ENCODE measurements at places on chromosomes 6 and 20.

DNA sequence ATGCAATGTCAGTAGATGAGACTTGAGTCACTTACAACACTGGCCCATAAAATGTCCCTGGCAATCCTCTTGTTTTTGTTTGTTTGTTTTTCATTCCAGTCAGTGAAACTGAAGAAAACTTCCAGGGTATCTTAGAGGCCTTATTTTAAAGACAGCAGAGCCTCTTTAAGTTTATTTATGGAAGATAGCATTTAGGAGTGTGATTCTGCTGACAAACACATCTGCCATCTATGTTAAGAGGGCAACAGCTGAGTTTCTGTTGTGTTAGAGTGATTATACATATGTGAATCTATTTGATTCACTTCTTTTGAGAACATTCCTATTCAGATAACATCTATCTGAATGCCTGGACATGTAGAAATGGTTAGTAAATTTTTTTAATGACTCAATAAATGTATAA, 812.6 kb downstream of the TENT5A start:
- no peak for DNase-seq

GRCh38 chr6:125742464-125743120, 6.8 kb upstream of the HEY2 start:
- no peak for DNase-seq

- no peak for DNase-seq
These were observed 78.5 kb downstream of the TRMT11 start for GRCh38 chr6:126064748-126065401.

DNA sequence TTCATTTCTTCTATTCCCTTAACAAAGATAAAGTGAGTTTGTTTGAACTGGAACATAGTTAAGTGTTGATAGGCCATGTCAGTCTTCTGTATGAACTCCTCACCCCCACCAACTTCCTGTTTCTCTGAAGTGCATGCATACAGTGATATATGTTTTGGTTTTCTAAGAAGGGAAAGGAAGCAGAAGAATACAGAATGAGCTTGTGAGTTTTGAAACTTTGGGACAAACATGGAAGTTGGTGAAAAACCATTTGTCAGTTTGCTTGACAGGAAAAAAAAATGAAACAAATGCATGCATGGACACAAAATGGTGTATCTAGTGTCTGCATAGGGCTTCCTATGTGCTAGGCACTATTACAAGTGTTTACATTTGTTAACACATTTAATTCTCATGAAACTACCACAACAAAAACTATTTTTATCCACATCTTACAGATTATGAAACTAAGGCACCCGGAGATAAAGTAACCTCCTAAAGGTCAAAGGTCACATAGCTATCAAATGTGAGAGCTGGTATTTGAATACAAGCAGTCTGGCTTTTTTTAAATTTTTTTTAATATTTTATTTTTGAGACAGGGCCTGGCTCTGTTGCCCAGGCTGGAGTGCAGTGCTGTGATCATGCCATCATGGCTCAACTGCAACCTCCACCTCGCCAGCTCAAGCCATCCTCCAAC, 105.9 kb downstream of the ADGRB3 start:
- DNase-seq = no peak

DNA sequence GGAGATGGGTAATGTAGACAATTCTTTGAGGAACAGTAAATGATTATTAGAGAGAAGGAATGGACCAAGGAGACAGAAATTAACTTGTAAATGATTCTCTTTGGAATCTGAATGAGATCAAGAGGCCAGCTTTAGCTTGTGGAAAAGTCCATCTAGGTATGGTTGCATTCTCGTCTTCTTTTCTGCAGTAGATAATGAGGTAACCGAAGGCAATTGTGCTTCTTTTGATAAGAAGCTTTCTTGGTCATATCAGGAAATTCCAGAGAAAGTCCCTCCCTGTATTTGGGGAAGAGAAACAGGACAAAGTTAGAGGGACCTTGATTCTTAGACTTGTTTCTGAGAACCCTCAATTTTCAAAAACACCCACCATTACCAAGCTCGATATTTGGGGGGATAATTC, 109.1 kb upstream of the PRSS16 start:
- DNase-seq = no peak

- no peak for DNase-seq
These were observed 188.6 kb downstream of the DTNBP1 start for GRCh38 chr6:15474196-15474595.

DNA sequence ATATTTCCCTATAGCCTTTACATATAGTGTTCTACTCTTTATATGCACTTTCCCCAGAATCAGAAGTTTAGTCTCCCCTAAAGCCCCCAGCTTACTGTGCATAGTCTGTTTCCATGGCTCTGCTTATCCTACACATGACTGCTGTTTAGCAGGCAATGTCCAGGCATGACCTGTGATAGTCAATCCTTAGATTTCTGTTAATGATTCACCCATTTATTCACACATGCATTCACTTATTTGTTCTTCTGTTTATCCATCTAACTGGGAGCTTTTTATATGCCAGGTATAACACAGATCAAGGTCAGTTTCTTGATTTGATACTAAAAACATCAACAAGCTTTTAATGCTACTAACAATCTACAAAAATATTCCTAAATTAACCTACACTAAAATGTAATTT, 300.8 kb downstream of the PHF3 start:
- DNase-seq = no peak

DNA sequence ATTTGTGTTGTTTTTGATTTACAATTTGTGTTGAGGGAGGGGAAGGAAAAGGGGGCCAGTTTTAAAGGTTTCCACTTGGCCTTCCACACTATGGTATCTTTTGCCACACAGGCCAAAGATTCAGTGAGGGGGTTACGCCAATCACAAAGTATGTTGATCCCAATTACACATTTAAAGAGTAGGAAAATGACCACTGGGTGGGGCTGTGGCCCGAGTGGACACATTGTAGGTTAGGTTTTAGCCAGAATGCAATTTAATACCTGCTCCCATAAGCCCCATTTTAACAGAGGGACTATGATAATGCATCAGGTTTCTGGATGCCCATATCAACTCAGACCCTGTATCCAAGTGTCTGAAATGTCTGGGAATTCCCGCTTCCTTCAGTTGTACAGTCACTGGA, 15.6 kb downstream of the VGLL2 start:
- no peak for DNase-seq

DNA sequence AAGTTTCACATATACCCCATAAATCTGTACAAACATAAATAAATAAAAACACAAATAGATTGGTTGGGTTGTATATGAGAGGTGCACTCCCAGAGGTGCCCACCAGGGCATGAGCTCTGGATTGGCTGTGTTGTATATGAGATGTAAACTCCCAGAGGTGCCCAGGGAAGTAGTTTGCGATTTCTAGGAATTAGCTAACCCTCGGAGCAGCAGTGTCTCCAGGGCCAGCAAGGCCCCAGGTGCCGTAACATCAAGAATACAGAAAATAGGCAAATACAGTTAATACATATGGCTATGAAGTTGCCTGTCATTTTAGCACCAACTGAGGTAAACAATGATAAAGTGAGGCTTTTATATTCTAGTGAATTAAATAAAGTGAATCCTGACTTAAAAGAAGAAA, 5.4 kb upstream of the GINM1 start:
- DNase-seq = no peak

DNA sequence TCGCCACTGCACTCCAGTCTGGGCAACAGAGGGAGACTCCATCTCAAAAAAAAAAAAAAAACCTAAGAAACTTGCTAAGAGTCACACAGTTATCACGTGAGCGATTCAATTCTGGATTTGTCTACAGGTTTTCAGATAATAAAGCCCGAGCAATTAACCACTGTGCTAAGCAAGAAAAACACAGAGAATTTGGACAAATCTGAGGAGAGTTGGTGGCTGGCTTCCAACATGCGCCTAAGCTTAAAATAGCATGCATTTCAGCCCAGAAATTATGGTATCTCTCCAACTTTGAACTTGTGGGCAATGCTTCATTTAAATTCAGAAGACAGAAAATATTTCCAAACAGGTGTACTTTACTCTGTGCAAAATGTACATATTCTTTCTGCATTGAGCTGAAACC, 232.9 kb downstream of the TSHZ2 start:
- DNase-seq = no peak

DNA sequence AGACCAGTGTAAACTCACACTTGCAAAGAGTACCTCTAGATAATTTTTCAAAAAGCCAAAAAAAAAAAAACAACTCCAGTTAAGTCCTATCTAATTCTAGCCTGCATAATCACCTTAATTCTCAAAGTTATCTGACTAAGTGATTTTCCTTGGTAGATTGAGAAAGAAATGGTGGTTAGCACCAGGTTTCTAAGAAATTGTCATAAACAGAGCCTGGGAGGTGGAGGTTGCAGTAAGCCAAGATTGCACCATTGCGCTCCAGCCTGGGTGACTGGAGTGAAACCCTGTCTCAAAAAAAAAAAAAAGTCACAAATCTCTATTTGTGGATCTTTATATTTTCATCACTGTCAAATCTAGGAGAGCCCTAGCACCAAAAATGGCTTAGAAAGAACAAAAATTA, 8.9 kb downstream of the FBXO5 start:
- no peak for DNase-seq

DNA sequence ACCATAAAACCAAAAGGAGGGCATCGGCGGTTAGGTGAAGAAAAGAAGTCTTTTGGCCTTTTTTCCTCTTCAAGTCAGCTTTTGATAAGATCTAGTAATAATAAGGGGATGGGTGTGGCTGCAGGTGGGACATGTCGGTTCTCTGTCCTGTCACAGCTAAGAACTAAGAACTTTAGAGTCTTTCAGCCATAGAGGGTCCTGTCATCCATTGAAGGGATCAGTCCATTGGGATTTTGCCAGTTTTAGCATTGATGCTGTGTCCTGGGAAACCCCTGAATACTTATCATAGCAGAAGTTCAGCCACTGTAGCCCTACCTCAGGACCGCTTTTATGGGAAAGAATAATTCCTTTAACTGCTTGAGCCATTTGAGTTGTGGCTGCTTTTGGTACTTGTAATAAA, 18.2 kb upstream of the SCP2D1 start:
- no peak for DNase-seq

DNA sequence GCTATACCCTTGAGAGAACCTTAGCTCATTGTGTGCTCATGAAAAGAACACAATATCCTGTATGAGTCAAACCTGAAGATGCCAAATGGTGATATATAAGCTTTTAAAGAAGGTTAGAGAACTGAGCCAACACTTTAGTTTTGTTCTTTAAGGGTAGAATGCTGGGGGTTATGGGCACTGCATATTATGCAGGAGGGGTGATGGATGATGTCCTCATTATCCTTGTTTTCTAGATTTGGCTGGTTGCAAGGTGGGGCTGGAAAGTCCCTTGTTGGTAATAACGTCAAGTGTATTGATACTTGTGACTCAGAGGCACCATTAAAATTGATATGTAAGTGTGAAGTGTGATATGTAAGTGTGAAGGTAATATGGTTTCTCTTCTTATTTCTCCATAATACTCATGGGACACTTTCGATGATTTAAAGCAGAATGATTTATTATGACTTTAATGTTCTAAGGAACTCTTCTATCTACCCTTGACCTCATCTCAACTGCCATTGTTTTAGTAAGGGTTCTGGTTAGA, 113.7 kb upstream of the DTNBP1 start:
- DNase-seq = no peak

GRCh38 chr6:11934638-11935037, 77.5 kb upstream of the HIVEP1 start:
- no peak for DNase-seq

GRCh38 chr20:25308671-25309394, 60.9 kb downstream of the PYGB start:
- no peak for DNase-seq

- DNase-seq = no peak
These were observed 138.8 kb upstream of the RREB1 start for GRCh38 chr6:6968731-6969552.

DNA sequence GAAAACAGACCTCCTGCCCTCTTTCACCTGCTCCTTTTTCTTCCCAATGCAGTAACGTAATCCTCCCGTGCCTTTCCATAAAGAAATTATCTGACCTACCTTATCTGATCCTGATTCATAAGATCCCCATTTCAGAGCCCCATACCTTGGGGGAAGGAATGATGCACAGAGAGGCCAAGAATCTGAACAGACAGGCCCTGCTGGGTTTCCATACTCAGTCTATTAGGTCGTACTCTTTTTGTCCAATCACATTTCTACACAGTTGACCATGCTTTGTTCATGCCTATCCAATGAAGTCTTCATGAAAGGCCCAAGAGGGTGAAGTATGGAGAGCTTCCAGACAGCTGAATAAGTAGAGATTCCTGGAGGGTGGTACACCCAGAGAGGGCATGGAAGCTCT, 25.3 kb downstream of the SRPK1 start:
- no peak for DNase-seq

- no peak for DNase-seq
These were observed 47.4 kb downstream of the SLC17A5 start for GRCh38 chr6:73606428-73606827.

Measured in GM18507 (cell line).